ENCODE measurements at places on chromosomes 11 and 22.

DNA sequence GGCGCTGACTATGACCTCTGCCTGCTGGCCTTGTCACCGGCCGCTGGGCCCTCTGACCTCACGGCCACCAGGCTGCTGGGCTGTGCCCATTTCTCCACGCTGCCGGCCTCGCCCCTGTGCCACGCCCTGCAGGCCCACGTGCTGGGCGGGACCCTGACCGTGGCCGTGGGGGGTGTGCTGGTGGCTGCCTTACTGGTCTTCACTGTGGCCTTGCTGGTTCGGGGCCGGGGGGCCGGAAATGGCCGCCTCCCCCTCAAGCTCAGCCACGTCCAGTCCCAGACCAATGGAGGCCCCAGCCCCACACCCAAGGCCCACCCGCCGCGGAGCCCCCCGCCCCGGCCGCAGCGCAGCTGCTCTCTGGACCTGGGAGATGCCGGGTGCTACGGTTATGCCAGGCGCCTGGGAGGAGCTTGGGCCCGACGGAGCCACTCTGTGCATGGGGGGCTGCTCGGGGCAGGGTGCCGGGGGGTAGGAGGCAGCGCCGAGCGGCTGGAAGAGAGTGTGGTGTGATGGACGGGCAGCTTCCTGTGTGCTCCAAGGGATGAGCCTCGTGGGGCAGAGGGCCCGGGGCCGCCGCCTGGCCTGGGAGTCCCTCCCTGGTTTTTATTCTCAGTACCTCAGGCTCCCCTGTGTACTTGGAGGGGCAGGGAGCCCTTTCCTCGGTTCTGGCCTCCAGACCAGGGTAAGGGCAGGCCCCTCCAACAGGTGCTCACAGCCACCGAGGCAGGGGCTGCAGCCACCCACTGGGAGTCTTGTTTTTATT is 3.0 kb downstream of the LRFN4 start:
- DNase-seq = no peak

- DNase-seq = no peak
Observed at GRCh38 chr11:93753241-93753640, 11.8 kb downstream of the C11orf54 start.

- DNase-seq = no peak
Observed at GRCh38 chr11:118633319-118633690, 25.9 kb downstream of the PHLDB1 start.

DNA sequence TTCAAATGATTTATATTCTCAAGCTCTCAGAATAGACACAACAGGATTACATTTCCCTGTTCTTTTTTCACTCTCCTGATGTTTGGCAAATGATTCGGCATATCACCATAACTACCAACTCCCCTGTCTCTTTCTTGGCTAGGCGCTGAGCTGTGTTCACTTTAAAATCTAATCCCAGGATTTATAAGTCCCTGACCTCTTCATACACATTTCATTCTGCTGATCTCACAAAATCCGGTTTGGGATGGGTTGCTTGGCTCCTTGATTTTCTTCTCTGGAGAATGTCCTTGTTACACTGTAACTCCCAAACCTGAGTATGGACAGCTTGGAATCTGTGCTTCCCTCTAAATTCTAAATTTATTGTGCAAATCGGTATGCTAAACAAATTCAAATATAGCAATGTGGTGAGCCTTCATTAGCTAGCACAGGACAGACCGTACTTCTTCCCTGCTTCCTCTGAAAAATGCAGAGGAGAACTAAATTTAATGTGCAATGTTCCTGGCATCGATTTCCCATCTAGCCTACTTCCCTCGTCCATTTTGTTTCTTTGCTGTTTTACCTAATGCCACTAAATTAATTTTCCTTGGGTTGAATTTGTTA is 858.5 kb upstream of the FAT3 start:
- DNase-seq = no peak

GRCh38 chr11:121958323-121958970 is 157.6 kb downstream of the BLID start:
- DNase-seq = no peak

GRCh38 chr11:63491636-63492372 is 837 bp upstream of the PLAAT5 start:
- DNase-seq = no peak

- DNase-seq = no peak
Observed at GRCh38 chr11:70734379-70734778, 336.1 kb downstream of the CTTN start.

DNA sequence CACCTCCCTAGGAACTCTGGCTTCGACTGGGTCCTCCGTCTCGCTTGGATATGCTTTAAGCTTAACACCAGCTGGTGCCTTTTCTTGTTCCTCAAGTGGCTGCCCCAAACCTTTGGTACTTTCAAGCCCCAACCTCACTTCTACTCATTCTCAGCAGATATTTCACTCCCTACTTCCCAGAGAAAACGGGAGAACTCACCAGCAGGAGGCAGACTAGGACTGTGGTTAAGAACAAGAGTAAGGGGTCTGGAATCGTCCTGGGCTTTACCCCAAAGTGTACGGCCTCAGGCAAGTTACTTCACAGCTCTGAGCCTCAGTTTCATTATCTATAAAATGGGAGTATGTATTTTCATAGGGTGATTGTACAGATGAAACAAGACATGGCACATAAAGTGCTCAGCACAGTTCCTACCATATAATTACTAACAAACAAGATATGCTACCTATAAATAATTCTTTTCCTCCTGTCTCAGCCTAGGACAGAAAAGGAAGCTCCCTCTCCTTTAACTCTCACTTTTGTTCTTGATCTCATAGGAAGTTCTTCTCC is 37.8 kb downstream of the PAMR1 start:
- no peak for DNase-seq

DNA sequence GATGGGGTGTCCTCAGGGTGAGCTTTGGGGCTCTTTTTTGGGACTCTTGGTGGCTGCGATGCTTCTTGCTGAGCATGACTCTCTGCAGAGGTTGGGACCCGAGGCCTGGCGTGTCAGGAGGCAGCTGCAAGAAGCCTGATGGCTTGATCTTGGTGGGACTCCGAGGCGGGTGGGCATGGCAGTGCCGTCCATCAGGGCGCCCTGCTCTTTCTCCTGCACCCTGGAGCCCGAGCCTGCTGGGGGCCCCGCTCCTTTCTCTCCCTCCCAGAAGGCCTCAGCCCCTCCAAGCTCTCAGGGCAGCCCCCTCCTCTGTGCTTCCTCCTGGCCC is 432.7 kb downstream of the TBC1D22A start:
- no peak for DNase-seq

GRCh38 chr11:124751741-124752470 is at the start of gene VSIG2:
Gene VSIG2, minus strand, starts transcription at chr11:124752255. Its CDS starts 118 bp downstream, at chr11:124752137.
- DNase-seq = no peak

Measured in caudate nucleus (tissue), 63 donors.